Transverse colon (tissue), 4 donors: ENCODE measurements at places on chromosomes 3 and 15. TPM values are rescaled to one million over a fixed set of nuclear protein-coding genes. Genes with fewer than 3 reads are reported as not detected.

Gene TLNRD1
- total RNA-seq = 57.2 TPM

Gene EFHB
- total RNA-seq = 0.68 TPM

Gene CASR
- not detected for total RNA-seq

Gene CCR1
- total RNA-seq = 4.4 TPM

Gene CAMK2N2
- total RNA-seq = not detected

Gene CSPG5
- 2.6 TPM for total RNA-seq

Gene GPR149
- not detected for total RNA-seq
